EH (cell line): ENCODE measurements at places on chromosomes 5 and 9.
A peak's percentile ranks its signal among the peaks of the same experiment; 100 is the strongest.

- DNase-seq = no peak
Measured at GRCh38 chr5:57432876-57433275, 49.7 kb downstream of the ACTBL2 start.

DNA sequence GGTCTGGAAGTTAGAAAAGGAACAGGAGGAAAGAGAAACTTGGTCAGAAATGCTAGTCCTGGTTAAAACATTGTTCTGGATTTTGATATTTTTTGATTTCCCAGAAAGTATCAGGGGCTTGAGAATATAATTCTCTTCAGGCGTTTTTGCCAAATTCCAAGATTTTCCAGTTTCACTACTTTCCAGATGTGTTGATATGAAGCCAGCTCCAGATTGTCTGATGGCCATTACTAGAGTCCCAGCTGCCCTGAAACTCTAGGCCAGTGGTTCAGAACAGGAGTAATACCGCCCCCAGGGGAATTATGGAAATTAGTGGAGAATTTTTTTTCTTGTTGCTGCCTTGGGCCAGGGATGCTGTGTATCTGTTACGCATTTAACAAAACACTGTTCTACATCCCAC is 88.6 kb downstream of the KCNN2 start:
- DNase-seq = peak; percentile 45

GRCh38 chr5:82620957-82621600 is 342.9 kb upstream of the RPS23 start:
- peak; percentile 30 for DNase-seq

GRCh38 chr9:33931326-33931725 is 114.4 kb downstream of the UBE2R2 start:
- DNase-seq = no peak

DNA sequence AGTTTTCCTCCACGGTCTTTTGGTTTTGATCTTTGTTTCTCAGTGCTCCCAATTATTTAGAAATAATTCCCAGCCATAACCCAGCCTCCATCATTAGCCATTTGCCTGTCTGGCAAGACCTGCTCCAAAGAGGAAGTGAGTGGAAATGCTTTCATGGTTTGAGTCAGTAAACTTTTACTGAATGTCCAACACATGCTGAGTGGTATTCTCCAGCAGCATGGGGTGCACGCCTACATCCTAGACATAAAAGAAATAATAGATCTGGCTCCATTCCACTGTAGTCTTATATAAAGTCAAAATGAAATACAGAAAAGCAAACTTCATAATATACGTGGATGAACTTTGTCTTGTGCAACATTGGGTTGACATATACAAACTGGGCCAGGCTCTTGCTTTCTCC is 757.2 kb downstream of the TLE1 start:
- DNase-seq = no peak

- no peak for DNase-seq
Measured at GRCh38 chr5:569868-570361, 42.2 kb upstream of the CEP72 start.

DNA sequence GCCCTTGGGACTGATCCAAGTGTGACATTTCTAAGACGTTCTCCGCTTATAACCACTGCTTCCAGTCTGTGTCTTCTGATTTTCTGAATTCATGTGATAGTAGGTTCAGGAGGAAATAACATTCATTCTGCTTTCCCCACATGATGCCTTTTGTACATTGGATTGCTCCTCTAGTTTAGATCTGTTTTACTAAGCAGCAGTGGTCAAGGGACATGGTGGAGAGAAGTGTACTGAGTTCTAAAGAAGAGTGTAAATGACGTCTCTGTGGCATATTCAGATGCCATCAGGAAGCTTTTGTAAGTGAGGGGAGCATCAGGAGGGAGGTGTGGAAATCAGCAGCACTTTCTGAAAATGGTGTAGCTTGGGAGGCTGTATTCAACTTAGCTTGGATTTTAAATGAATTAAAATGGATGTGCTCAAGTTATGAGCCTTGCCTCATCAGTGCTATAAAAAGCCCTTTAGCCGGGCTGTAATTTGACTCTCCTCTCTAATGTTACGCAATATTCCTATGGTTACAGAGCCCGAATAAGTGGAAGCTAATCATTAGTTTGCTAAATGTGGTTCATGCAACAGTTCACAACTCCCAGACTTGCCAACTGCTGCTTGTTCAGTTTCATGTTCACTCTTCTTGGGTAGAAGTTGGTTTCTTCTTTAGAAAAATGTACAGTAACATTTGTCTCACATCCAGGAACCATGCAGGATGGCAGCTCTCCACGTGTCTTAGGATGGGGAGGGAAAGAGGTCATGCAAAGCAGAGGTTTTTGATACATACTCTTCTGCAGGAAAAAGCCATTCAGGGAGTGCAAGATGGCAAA is 281.3 kb downstream of the ARHGAP26 start:
- DNase-seq = peak; percentile 91

DNA sequence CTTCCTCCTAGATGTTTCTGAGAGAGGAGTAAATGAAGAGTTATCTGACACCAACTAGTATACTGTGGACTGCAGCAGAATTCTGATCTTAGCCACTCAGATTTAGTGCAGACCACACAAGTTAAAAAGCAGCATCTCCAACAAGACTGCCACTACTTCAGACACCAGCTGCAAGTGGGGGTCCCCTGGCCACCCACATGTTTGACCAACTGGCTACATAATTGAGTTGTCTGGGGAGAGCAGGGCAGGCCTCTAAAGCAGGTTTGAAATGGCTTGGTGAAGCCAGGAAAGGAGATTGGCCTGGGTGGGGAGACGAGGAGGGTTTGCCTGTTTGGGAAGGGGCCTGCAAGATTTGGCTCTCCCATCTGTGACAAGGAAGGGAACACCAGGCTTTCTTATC is 40.5 kb upstream of the FAM81B start:
- DNase-seq = no peak

DNA sequence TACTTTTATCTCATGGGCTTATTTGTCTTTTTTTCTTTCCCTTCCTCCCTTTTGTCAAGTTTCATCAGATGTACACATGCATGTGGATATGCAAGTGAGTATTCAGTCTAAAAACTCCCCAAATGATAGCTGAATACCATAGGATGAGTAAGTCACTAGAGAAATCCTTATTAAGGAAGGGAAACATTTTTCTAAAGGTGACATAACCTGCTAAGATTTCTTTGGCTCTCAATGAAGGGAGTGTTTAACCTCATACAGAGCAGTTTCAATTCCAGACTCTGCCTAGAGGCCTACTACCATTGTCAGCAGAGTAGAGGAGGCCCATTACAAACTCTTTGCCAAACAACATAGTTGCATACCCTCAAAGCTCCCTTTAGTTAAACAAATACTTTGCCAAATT is 192.4 kb downstream of the ARHGEF28 start:
- peak; percentile 89 for DNase-seq

GRCh38 chr9:95065224-95065623 is 252.3 kb downstream of the FANCC start:
- DNase-seq = no peak

DNA sequence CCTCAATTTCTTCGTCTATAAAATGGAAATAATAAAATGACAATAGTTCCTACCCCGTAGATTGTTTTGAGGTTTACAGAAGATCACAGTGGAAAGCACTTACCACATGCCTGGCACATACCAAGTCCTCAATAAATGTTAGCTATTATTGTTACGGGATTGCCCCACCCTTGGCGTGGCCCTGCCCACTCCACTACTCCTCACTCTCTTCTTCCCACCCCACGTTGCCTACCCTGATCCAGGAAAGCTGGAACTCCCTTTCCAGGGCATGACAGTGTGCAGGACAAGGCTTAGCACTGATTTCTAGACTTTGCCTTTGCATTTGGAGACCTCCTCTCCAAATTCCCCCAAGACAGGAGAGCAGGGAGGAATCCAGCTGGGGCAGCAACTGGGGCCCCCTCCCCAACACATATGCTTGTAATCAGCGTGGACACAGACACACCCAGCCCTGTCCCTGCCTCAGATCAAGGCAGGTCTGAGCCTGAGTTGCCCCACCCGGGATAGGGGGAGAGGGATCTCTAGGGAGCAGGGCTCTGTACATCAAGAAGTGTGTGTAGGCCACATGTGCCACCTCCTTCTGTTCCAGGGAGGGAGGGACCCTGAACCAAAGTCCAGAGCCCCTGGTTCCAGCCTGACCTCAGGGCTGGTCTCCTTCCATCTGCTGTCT is 6.7 kb downstream of the SLC4A9 start:
- no peak for DNase-seq

GRCh38 chr9:9778293-9778692 is 834.5 kb downstream of the PTPRD start:
- no peak for DNase-seq
